Calu3 (cell line): ENCODE measurements at places on chromosomes 11 and 22. TPM values are rescaled to one million over a fixed set of nuclear protein-coding genes. Genes with fewer than 3 reads are reported as not detected.

Gene ACTN3
- not detected in 2 replicates for total RNA-seq

DNA sequence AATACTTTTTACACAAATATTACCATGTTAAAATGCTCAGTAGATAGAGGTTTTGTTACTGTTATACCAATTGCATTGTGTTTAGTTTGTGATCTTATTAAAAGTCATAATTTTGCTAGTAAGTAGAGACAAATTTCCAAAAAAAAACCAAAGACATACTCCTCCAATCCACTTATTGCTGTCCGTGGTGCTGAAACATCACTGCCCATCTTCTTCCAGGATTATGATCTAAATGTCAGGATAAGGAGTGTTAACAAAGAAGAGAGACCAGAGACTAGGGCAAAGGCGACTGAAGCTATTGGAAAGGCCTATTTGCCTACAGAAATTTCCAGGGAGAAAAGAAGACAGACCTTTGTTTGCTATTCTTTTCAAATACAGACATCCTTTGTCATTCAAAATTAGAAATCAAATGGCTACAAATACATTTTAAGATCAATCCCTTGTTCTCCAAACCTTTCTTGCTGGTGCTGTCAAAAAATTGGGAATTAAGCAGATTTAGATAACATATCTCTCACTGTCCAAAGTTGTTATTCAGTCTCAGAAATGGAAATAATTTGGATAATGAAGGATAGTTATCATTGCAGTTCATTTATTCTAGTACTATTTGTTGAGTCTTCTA, 199.7 kb downstream of the C11orf91 start:
- H3K27me3 ChIP-seq: peaks cover 17% of the 10 kb centered on the region
- no peaks in the 10 kb centered on the region for H3K36me3 ChIP-seq
- no peak overlapping the region for H3K27ac ChIP-seq
- no peak overlapping the region for H3K4me3 ChIP-seq
- peak; percentile 14 for DNase-seq
- H3K4me1 ChIP-seq: no peaks in the 10 kb centered on the region

GRCh38 chr11:65615950-65616574, 486 bp downstream of the PCNX3 start:
- peaks cover 76% of the 10 kb centered on the region for H3K36me3 ChIP-seq
- H3K4me1 ChIP-seq: peaks cover 22% of the 10 kb centered on the region
- H3K27me3 ChIP-seq: no peaks in the 10 kb centered on the region
- peak overlapping the region; percentile 95 for H3K27ac ChIP-seq
- peak overlapping the region; percentile 93 for H3K4me3 ChIP-seq
- DNase-seq: peak; percentile 59

Gene CSF2RB
- not detected in 2 replicates for total RNA-seq

- no peaks in the 10 kb centered on the region for H3K4me1 ChIP-seq
- H3K36me3 ChIP-seq: no peaks in the 10 kb centered on the region
- no peak overlapping the region for H3K27ac ChIP-seq
- no peak for DNase-seq
- H3K27me3 ChIP-seq: no peaks in the 10 kb centered on the region
Measured at GRCh38 chr11:109864151-109864661, 229.0 kb upstream of the ZC3H12C start.

Gene TTLL8
- total RNA-seq: not detected in 2 replicates

- no peak overlapping the region for H3K4me3 ChIP-seq
- no peak for DNase-seq
- H3K27ac ChIP-seq: no peak overlapping the region
- H3K27me3 ChIP-seq: no peaks in the 10 kb centered on the region
- H3K36me3 ChIP-seq: no peaks in the 10 kb centered on the region
Measured at GRCh38 chr11:86749821-86750401, 50.4 kb upstream of the PRSS23 start.

Gene SEZ6L
- not detected in 2 replicates for total RNA-seq

GRCh38 chr11:120389693-120390584, 53.7 kb downstream of the ARHGEF12 start:
- H3K4me3 ChIP-seq: no peak overlapping the region
- no peaks in the 10 kb centered on the region for H3K36me3 ChIP-seq
- H3K27ac ChIP-seq: no peak overlapping the region
- no peak for DNase-seq

DNA sequence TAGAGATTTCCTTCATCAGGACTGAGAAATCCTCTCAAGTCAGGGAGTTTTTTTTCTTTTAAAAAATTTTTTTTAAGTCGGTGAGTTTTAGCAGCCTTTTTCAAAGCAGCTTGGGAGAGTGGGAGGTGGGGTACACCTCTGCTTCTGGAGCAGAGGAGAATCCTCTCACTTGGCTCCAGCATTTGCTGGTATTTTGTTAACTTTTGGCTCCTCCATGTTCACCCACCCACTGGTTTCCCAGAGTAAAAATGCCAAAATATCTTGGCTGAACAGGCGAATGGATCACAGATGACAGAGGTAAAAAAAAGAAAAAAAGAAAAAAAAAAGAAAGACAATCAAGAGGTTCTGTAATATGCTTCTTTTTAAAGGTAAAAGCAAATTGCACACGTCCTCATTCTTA, 68.0 kb downstream of the GAB2 start:
- no peak for DNase-seq
- H3K27ac ChIP-seq: no peak overlapping the region
- no peaks in the 10 kb centered on the region for H3K36me3 ChIP-seq
- no peak overlapping the region for H3K4me3 ChIP-seq

- no peak overlapping the region for H3K27ac ChIP-seq
- H3K4me3 ChIP-seq: no peak overlapping the region
- DNase-seq: no peak
- no peaks in the 10 kb centered on the region for H3K36me3 ChIP-seq
- no peaks in the 10 kb centered on the region for H3K4me1 ChIP-seq
Measured at GRCh38 chr22:39773976-39774539, 119.5 kb downstream of the ENTHD1 start.

Gene FGF3
- total RNA-seq: not detected in 2 replicates

DNA sequence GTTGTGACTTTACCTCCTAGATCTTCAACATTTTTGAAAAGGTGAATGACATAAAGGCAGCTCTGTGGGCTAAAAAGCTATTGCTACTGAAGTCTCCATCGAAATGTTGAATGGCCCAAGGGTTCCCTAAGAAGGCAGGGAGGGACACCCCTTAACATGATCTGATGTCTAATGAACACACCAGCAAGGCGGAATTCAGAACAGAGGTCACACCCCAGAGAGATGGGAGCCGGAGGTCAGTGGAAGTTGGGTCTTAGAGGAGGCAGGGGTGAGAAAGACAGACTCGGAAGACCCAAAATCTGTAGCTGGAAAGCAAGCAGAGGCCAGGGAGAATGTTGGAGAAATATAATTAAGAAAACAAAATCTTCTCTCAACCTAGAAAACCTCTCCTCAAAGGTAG, 79.0 kb downstream of the TRIM29 start:
- H3K36me3 ChIP-seq: no peaks in the 10 kb centered on the region

GRCh38 chr11:115379528-115379927, 124.7 kb downstream of the CADM1 start:
- no peak for DNase-seq
- no peaks in the 10 kb centered on the region for H3K36me3 ChIP-seq
- no peak overlapping the region for H3K27ac ChIP-seq
- H3K27me3 ChIP-seq: no peaks in the 10 kb centered on the region
- no peak overlapping the region for H3K4me3 ChIP-seq
- H3K4me1 ChIP-seq: no peaks in the 10 kb centered on the region

- H3K27me3 ChIP-seq: peaks cover 95% of the 10 kb centered on the region
- DNase-seq: peak; percentile 38
- H3K36me3 ChIP-seq: no peaks in the 10 kb centered on the region
- H3K4me3 ChIP-seq: no peak overlapping the region
Measured at GRCh38 chr22:43435851-43436811, 24.3 kb downstream of the MPPED1 start.

GRCh38 chr22:45033136-45033535, 23.3 kb upstream of the PHF21B start:
- H3K36me3 ChIP-seq: no peaks in the 10 kb centered on the region
- H3K4me3 ChIP-seq: no peak overlapping the region
- no peak overlapping the region for H3K27ac ChIP-seq
- H3K27me3 ChIP-seq: peaks cover 100% of the 10 kb centered on the region

- no peak overlapping the region for H3K27ac ChIP-seq
- DNase-seq: no peak
- H3K36me3 ChIP-seq: no peaks in the 10 kb centered on the region
- H3K4me3 ChIP-seq: no peak overlapping the region
- no peaks in the 10 kb centered on the region for H3K4me1 ChIP-seq
Measured at GRCh38 chr22:49415151-49415951, 412.3 kb downstream of the BRD1 start.

Gene NAALADL1
- not detected in 2 replicates for total RNA-seq

- peaks cover 30% of the 10 kb centered on the region for H3K4me1 ChIP-seq
- DNase-seq: peak; percentile 77
- no peak overlapping the region for H3K4me3 ChIP-seq
- peak overlapping the region; percentile 97 for H3K27ac ChIP-seq
- no peaks in the 10 kb centered on the region for H3K27me3 ChIP-seq
Measured at GRCh38 chr22:45859231-45860161, 117.5 kb downstream of the WNT7B start.

Gene PDE3B
- 4.5 and 4.6 TPM in 2 replicates for total RNA-seq

Gene TSGA10IP
- not detected in 2 replicates for total RNA-seq

DNA sequence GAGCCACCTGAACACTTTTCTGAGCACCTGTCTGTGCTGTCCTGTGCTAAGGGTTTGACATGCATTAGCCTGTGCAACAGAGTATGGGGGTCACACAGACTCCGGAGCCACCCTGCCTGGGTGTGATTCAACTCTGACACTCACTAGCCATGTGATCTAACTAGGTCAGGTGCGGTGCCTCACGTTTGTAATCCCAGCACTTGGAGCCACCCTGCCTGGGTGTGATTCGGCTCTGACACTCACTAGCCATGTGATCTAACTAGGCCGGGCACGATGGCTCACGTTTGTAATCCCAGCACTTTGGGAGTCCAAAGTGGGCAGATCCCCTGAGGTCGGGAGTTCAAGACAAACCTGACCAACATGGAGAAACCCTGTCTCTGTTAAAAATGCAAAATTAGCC, 11.4 kb downstream of the UBE2L6 start:
- H3K4me1 ChIP-seq: no peaks in the 10 kb centered on the region
- H3K27me3 ChIP-seq: no peaks in the 10 kb centered on the region
- no peak overlapping the region for H3K27ac ChIP-seq
- peaks cover 8% of the 10 kb centered on the region for H3K36me3 ChIP-seq

Gene SCGB1D2
- not detected in 2 replicates for total RNA-seq
